H9 (cell line): ENCODE measurements at places on chromosomes 7 and 10.

GRCh38 chr10:120950051-120950561, 98.9 kb downstream of the WDR11 start:
- H3K4me3 ChIP-seq: peak overlapping the region; percentile 55
- no peak overlapping the region for H3K27ac ChIP-seq
- peaks cover 10% of the 10 kb centered on the region; the same call in 1 of the 2 replicates for H3K27me3 ChIP-seq
- H3K4me1 ChIP-seq: no peaks in the 10 kb centered on the region
- peaks cover 11% of the 10 kb centered on the region for H3K36me3 ChIP-seq

- no peak for DNase-seq
- no peaks in the 10 kb centered on the region for H3K27me3 ChIP-seq
- H3K36me3 ChIP-seq: peaks cover 8% of the 10 kb centered on the region; the same call in 1 of the 2 replicates
- no peaks in the 10 kb centered on the region for H3K4me1 ChIP-seq
These were observed 114.7 kb upstream of the CARD11 start for GRCh38 chr7:3158341-3158760.

DNA sequence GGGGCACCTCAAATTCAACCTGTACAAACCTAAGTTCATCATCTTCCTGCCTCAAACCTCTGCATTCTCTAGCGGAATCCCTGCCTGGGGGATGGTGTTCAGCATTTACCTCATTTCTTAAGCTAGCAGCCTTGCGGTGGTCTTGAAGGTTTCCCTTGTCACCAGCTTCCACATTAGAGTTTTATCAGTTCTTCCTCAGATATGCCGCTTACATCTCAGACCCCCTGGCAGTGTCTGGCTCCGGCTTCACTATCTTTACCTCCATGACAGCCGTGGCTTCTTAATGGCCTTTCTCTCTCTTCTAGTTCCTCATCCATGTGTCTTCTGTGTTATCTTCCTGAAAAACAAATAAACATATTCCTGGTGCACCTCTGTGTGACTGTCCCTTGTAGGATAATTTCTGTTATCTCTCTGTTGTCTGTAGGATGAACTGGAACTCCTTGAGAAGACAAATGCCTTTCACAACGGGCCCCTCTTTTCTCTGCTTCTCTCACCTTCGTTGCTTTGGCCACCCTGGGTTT, 101.1 kb upstream of the BMPER start:
- no peak overlapping the region for H3K4me3 ChIP-seq
- H3K27ac ChIP-seq: no peak overlapping the region
- H3K4me1 ChIP-seq: no peaks in the 10 kb centered on the region

DNA sequence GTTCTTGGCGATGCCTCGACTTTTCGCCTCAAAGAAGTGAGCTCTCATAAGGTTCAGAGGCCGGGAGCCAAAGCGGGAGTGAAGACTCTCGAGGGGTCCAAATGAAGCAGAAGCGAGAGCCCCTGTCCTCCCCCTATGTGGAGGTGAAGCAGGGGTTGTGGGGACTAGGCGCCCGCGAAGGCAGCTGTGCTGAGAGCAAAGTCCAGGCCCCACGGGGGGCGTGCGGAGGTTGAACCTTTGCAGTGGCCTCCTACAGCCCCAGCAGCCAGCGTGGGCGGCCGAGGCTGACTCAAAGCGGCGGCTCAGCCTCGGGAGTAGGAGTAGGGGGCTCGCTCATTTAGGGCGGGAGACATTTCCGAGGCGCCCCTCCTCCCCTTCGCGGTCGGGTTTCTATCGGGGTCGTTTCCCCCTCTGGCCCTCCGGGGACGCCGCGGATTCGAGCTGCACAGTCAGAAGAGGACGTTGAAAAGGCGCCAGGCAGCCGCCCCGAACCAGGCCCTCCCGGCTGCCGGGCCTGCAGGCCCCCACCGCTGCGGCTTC, 553 bp upstream of the ADD3 start:
- no peaks in the 10 kb centered on the region for H3K36me3 ChIP-seq
- no peaks in the 10 kb centered on the region for H3K27me3 ChIP-seq
- no peak overlapping the region for H3K27ac ChIP-seq
- H3K4me3 ChIP-seq: no peak overlapping the region
- no peak for DNase-seq
- H3K4me1 ChIP-seq: peaks cover 13% of the 10 kb centered on the region

DNA sequence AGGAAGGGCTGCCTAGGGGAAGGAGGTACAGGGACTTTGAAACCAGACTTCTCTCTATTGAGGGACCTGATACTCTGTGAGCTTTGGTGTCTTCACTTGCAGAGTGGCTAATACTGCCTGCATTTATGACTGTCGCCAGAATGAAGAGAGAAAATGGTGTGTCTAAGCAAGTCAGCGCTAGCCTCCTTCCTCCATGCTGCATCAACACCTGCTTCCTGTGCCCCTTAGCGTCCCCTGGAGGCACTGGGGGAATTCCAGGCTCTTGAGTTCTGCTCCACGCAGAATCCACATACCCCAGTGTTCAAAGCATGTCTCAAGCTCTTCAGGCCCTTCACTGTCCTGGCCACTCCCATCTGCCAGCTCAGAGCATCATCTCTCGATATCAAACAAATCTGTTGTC, 140.5 kb downstream of the PKD1L1 start:
- no peaks in the 10 kb centered on the region for H3K4me1 ChIP-seq
- no peak overlapping the region for H3K27ac ChIP-seq
- no peak overlapping the region for H3K4me3 ChIP-seq
- H3K36me3 ChIP-seq: no peaks in the 10 kb centered on the region
- DNase-seq: peak; percentile 60

DNA sequence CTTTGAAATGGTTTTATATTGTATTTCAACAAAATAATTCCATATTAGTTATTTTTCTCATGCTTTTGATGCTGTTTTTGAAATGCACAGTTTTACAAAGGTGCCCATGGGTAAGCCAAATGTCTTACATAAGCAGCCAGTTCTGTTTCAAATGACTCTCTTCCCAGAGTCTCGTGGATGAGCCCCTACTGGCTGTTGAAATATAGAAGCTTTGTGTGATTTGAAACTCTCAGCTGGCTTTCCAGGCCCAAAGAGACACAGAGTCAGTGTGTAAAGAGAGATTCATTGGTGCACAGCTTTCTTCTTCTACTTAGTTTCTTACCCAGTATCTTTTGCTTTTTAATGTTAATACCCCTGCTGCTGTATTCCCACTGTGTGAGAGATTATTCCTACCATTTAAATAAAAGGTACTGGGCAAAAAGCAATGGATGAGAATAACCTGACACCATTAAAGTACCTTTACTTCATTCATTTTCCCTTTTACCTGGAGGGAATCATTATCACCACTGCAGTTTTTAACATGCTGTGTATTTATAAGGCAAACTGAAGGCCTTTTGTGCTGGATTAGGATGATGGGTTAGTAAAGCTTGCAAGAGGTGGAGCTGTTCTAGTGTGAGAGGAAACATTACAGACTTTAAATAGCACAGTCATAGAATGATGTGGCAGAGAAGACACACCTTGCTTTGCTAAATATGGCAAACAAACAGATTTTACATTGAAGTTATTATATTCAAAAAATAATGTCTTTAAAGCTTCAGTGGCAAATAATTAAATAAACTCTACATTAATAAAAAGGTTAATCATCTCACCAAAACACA, 415.1 kb downstream of the THSD7A start:
- no peak overlapping the region for H3K4me3 ChIP-seq
- H3K36me3 ChIP-seq: peaks cover 30% of the 10 kb centered on the region
- no peak for DNase-seq
- H3K27me3 ChIP-seq: no peaks in the 10 kb centered on the region
- no peak overlapping the region for H3K27ac ChIP-seq
